ENCODE measurements at places on chromosomes 3 and 15.

DNA sequence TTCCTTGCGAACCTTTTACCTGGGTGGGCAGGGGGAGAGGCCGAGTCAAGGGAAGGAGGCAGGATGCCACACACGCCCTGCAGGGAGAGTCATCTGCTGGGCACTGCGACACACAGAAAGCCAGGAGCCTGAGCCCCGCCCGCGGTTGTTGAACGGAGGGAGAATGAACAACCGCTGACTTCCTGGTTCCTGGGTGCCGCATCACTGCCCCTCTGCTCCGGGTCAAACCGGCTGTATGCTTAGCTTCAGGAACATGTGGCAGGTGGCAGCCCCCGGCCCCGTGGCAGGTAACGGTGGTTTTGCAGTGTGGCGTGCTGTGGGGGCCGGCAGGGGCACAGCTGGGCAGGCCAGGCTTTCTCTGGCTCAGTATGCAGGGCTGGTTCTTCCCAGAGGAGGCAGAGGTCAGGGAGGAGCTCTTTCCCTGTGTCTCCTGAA, 33.4 kb downstream of the APBA2 start:
- DNase-seq: peak; percentile 19

DNA sequence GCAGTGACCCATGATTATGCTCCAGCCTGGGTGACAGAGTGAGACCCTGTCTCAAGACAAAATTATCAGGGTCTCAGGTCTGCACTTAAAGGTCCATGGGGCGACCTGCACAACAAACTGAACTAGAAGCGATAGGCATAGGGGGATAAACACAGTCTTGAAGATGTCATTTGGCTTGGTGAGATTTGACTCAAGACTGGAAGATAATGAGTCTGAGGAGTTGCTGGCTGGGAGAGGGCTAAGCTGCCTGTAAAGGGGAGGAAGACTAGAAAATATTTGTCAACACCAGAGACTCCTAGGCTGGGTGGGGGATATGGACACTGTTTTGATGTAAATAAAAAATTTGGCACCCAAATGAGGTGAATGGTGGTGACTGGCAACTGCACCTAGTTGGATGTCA, 19.8 kb downstream of the GHRL start:
- no peak for DNase-seq

DNA sequence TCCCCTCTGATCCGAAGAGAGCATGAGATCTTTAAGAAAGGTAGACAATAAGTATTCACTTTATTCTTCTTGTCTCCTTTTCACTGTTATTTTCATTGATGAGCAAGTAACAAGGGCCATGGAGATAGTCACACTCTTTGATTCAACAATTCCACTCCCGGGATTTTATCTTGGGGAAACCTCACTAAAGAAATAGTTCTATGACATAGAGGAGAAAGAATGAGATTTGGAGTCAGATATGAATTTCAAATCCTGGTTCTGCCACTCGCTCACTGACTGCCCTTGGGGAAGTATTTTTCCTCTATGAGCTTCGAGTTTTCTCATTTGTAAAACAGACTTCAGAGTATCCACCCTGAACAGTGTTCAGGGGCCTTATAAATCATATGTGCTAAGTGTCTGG, 514.6 kb downstream of the NLGN1 start:
- no peak for DNase-seq

- no peak for DNase-seq
Measured at GRCh38 chr15:69499521-69500211, 47.0 kb downstream of the RPLP1 start.

DNA sequence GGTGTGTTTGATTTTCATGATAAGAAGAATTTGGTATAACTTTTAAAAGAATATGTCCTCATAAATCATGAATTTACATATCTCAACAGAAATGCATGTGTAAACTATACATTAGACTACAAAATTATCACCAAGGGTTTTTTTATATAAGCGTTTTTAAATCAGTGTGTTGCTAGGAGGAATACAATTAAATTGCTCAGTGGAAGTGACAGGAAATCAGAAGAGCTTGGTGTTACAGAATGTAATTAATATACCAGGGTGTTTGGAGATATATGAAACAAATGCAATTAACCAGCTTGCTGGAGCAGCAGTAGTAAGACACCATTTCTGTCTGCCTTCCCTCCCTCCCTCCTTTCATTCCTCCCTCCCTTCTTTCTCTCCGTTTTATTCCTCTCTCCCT, 2.4 kb downstream of the ROBO2 start:
- no peak for DNase-seq

GRCh38 chr15:41881550-41881919, 12.3 kb downstream of the SPTBN5 start:
- no peak for DNase-seq

- no peak for DNase-seq
Measured at GRCh38 chr15:90581771-90582352, 52.1 kb downstream of the CRTC3 start.

GRCh38 chr15:36325206-36325605, 254.2 kb upstream of the CDIN1 start:
- DNase-seq: no peak

GRCh38 chr3:140931016-140931454, 10.6 kb upstream of the SLC25A36 start:
- DNase-seq: no peak

DNA sequence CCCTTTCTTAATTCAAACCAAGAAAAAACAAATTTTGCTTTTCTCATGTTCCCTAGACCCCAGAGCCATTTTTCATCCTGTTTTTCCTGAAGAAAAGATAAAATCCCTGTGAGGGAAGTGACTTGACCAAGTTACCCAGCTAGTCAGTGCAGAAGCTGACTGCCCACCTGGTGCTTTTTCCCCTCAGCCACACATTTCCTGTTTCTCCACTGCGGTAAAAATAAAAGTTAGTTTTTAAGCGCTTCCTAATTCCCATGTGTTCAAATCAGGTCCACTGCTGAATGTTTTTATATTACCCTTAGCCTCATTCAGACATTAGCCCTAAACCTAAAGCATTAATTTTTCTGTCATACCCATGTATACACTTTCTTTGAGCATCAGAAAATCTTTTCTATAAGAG, 26.1 kb downstream of the PPP2R3A start:
- no peak for DNase-seq

DNA sequence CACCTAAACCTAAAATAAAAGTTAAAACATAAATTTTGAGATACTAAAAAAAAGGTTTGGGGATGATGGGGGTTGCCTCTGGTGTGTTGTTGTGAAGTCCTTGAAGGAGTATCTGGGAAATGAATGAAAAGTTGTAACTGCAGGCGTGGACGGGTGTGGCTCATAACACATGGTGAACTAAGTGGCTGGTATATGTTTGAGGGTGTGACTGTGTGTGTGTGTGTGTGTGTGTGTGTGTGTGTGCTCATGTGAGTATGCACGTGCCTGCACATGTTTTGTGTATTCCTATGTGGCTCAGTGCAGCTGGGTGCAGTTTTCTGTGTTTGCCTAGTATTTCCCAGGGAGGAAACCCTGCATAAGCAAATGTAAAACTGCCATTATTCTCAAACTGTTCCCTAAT, 229.9 kb upstream of the TRIM42 start:
- no peak for DNase-seq

GRCh38 chr15:57732526-57733331, 26.2 kb downstream of the POLR2M start:
- DNase-seq: peak; percentile 49

- DNase-seq: no peak
Measured at GRCh38 chr3:95424279-95424678, 1361.4 kb downstream of the NSUN3 start.

GRCh38 chr15:38075466-38075865, 141.0 kb downstream of the TMCO5A start:
- DNase-seq: no peak

DNA sequence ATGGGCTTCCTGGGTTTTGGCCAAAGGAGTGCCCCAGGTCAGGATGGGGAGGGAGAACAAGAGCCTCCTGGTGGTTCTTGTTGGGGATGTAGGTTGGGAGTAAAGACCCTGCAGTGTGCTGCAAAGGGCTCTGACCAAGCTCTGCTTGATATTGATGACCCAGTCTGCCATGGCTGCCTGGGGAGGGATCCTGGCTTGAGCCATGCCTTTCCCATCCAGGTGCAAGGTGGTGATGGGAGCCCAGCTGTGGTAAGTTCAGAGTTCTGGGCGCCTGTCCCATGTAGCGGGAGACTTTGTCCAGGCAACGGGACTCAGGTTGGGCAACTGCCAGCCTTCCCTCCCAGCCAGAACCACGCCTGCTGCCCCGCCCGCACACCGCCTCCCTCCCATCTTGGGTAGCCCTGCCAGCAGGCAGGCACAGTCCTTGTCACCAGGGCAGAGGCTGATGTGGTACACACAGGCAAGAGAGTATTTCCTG, 2.6 kb downstream of the GNAI2 start:
- DNase-seq: no peak

DNA sequence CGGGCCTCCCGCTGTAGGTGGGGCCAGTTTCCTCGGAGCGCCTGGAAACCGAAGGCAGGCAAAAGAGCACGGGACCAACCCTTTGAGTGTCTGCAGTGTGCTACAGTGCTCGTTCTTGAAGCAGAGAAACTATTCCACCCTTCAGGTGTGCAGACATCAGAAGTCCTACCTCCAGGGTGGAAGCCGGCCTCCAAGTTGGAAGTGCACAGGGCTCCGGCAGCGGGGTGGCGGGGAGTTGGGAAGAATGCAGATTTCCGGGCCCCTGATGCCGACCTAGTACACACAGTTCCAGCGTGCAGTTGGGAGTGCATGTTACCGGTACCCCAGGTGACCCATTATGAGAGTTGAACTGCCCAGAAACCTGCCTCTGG, 3.0 kb downstream of the KLF13 start:
- no peak for DNase-seq

DNA sequence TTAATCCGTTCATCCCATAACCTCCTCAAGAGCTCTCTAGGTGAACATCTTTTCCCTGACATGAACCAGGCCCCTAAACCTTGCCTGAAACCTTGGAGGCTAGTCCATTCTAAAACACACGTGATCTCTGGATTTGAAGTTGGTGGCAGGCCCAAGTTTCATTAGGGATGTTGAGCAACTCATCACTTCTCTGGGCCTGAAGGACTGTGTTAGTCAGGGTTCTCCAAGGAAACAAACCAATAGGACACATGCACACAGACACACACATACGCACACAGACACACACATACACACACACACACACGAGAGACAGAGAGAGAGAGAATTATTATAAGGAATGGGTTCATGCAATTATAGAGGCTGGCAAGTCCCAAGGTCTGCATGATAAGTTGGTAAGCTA, 31.9 kb downstream of the ACAN start:
- no peak for DNase-seq

DNA sequence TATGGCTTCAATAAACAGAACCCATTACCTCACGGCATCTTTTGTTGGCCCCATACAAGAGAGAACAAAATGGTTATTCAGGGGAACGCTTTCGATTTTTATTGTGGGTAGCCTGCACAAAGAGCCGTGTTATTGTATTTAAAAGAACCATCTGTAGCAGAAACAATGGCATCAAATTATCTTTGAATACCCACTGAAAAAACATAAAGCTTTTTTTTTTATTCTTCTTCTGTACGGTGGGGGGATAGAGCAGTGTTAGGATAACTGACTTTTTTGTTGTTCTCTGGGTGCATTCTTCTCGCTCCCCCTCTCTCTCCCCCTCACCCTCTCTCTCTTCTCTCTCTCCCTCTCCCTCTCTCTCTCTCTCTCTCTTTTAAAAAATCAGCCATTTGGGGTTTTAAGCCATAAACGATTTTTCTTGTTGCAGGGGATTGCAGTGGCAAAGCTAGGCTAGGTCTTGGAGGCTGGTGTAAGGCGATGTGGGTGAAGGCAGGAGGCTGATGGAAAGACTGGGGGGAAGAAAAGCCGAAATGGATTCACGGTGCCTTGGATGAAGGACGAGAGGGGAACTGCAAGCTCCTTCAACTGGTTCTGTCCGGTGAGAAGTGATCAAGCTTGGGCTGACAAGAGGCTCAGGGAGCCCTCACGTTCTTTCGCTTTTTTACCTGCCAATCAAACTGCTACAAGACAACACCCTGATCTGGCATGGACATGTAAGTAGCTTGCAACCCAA, 12.4 kb upstream of the SOX2 start:
- no peak for DNase-seq

- no peak for DNase-seq
Measured at GRCh38 chr3:137763594-137763938, 549 bp upstream of the SOX14 start.

- no peak for DNase-seq
Measured at GRCh38 chr3:72009851-72010443, 225.0 kb upstream of the PROK2 start.

GRCh38 chr15:89139613-89140499, 51.6 kb downstream of the ABHD2 start:
- no peak for DNase-seq

DNA sequence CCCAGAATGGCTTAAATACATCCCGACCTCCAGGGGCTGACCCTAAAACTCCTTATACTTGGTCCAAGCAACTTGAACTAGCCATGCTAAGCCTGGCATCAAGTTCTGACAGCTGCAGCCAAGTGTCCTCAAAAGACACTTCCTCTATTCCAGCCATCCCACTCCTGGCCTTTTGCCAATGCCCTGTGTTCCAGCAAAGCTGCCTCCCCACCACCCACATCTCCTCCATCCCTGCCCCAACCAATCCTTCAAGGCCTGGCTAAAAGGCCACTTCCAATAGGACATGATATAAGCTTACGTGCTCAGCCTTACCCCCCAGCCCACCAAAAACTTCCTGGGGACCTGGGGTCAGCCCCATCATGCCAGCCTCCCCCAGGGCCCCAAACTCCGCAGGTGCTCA, 40.9 kb downstream of the SEMA3G start:
- no peak for DNase-seq

DNA sequence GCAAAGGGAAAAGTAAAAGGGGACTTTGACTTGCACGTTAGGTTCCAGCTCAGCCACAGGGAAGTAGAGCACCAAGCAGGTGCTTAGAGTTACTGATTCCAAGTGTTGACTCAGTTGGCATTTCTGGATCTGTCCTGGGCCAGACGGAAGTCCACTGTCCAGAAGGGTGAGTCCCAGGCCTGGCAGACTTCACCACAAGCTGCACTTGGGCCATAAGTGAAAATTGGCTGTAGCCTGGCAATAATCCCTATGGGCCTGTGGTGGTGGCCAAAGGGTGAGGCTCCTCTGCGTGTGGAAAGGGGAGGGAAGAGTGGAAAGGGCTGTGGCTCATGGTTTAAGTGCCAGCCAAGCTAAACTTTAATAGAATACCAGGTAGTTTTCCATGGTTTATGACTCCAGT, 121.5 kb downstream of the DTWD1 start:
- DNase-seq: no peak

DNA sequence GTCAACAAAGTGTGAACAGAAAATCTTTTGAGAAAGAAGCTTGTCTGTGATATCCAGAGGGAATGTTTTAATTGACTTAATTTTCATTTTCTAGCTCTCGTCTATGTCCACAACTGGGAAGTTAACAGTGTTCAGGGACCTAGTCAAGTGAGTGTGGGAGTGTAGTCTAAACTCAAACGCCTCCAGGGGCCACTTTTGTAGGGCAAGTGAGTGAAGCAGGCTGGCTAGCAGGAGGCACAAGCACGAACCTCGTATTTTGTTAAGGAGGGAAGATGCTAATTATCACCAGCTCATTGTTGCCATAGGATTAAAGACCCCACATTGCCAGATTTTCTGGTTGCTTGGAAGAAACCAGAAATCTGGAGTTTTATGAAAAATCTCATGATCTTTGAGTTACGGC, 135.8 kb downstream of the CPNE4 start:
- no peak for DNase-seq

Measured in CD4-positive, alpha-beta T cell treated with Interleukin-10 for 1 hour (primary cell).